ENCODE measurements at places on chromosomes 16 and 17. TPM values are rescaled to one million over a fixed set of nuclear protein-coding genes. Genes with fewer than 3 reads are reported as not detected.

GRCh38 chr16:56814537-56815432, 50.2 kb upstream of the SLC12A3 start:
- H3K27ac ChIP-seq: no peak overlapping the region
- no peak for DNase-seq

Gene KRTAP1-3
- not detected for total RNA-seq

- no peak overlapping the region for H3K4me3 ChIP-seq
- H3K4me1 ChIP-seq: no peaks in the 10 kb centered on the region
- H3K27me3 ChIP-seq: no peaks in the 10 kb centered on the region
- H3K36me3 ChIP-seq: no peaks in the 10 kb centered on the region
- H3K27ac ChIP-seq: no peak overlapping the region
- DNase-seq: no peak
Observed at GRCh38 chr17:6170349-6170748, 100.2 kb downstream of the WSCD1 start.

DNA sequence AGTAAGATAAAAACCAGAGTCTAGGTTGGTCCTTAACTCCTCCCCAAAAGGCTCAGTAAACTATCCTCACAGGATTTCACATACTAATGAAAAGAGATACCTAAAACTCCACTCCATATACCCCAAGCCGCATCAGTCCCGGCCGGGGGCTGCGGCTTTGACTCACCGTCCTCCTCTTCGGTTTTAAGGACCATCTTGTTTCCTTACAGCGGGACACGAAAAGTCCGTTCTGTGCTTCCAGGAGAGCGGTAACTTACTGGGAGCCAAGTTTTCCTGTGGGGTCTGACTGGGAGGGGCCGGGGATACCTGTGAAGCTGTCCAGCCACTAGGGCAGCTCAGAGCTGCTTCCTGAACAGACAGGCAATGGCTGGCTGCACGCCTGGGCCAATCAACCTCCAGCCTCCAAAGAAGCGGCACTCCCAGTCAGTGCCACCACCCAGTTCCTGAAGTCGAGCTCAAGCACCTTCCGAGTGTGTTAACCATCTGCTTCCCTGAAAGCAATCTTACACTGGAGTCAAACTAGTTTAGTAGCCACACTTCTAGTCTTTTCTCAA, 45.5 kb downstream of the CYTH1 start:
- H3K27me3 ChIP-seq: no peaks in the 10 kb centered on the region
- peaks cover 19% of the 10 kb centered on the region for H3K36me3 ChIP-seq
- peaks cover 79% of the 10 kb centered on the region for H3K4me1 ChIP-seq

- peaks cover 4% of the 10 kb centered on the region for H3K27me3 ChIP-seq
- H3K4me3 ChIP-seq: no peak overlapping the region
- no peak overlapping the region for H3K27ac ChIP-seq
- peak; percentile 40 for DNase-seq
Observed at GRCh38 chr17:30095507-30096244, 20.9 kb upstream of the NSRP1 start.

DNA sequence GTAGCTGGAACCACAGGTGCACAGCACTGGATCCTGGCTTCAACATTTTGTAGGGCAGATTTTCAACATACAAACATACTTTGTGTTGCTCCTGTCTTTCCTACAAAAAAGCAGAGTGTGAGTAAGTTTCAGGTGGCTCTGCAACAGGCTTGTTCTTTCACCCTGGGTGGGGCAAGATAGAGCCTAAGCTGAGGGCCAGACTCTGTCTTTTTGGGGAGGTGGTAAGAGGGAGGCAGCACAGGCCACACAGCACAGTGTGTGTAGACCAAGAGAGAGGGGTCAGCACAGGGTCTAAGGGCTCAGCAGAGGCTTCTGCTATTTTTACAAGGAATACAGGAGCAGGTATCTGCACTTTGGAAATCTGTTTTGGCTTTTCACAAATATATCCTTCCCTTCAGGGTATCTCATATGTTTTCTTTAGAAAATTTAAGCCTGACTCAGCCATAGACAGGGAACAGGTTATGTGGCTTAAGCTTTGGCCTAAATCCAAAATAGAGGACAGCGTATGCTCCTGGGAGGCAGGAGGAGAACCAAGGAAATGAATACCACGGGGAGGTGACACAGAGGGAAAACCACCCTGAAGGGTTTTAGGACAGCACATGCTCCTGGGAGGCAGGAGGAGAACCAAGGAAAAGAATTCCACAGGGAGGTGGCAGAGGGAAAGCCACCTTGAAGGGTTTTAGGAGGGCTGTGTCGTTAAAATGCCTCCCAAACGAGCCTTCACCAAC, 21.6 kb downstream of the EMC8 start:
- H3K36me3 ChIP-seq: peaks cover 49% of the 10 kb centered on the region
- H3K27me3 ChIP-seq: no peaks in the 10 kb centered on the region
- no peak overlapping the region for H3K4me3 ChIP-seq

- peaks cover 75% of the 10 kb centered on the region for H3K4me1 ChIP-seq
- peak overlapping the region; percentile 69 for H3K4me3 ChIP-seq
- peak overlapping the region; percentile 38 for H3K27ac ChIP-seq
- DNase-seq: peak; percentile 83
- H3K36me3 ChIP-seq: peaks cover 16% of the 10 kb centered on the region
Observed at GRCh38 chr17:29565643-29566472, 979 bp downstream of the ABHD15 start.

Gene KRT24
- total RNA-seq: not detected

- DNase-seq: no peak
- H3K27ac ChIP-seq: no peak overlapping the region
- H3K36me3 ChIP-seq: no peaks in the 10 kb centered on the region
- H3K4me1 ChIP-seq: peaks cover 44% of the 10 kb centered on the region
- no peak overlapping the region for H3K4me3 ChIP-seq
Observed at GRCh38 chr16:84643180-84643583, 5.1 kb upstream of the KLHL36 start.

GRCh38 chr16:51761001-51761400, 609.9 kb upstream of the SALL1 start:
- H3K27ac ChIP-seq: no peak overlapping the region
- no peak for DNase-seq
- no peaks in the 10 kb centered on the region for H3K36me3 ChIP-seq
- H3K27me3 ChIP-seq: no peaks in the 10 kb centered on the region

All from CD4-positive, alpha-beta T cell (primary cell).